8988T (cell line): ENCODE measurements at places on chromosomes 7 and 10.

DNA sequence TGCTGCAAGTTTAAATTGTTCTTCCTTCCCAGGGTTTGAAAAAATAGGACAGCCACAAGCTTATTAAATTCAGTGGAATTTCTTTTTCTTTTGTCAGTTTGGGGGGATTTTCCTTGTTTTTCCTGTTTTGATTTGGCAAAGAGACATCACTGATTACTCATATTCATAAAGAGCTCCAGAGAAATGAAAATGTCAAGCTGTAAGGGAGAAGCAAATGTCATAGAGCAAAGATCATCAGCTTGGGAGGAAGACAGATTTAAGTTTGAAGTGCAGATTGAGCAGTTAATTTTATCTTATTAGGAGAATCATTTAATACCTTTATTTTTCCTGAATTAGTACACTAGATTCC is 255.8 kb upstream of the PHYHIPL start:
- DNase-seq: no peak

DNA sequence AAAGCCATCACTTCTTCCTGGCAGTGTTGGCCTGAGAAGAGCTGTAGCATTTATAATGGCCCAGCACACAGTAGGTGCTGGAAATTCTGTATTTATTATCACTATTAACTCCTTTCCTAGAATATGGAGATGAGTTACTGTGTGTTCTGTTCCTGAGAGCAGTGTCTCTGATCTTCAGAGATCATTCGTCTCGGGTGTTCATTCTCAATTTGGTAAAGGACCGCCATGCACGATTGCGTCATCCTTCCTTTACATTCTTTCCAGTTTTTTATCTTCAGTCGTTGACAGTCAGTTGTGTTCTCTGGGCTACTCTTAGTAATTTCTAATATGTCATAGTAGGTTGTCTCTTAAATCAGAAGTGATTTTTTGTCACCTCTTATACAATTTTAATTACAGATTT is 18.6 kb downstream of the RNF32 start:
- no peak for DNase-seq

- DNase-seq: no peak
These were observed 4.5 kb downstream of the STAM start for GRCh38 chr10:17648243-17649035.

DNA sequence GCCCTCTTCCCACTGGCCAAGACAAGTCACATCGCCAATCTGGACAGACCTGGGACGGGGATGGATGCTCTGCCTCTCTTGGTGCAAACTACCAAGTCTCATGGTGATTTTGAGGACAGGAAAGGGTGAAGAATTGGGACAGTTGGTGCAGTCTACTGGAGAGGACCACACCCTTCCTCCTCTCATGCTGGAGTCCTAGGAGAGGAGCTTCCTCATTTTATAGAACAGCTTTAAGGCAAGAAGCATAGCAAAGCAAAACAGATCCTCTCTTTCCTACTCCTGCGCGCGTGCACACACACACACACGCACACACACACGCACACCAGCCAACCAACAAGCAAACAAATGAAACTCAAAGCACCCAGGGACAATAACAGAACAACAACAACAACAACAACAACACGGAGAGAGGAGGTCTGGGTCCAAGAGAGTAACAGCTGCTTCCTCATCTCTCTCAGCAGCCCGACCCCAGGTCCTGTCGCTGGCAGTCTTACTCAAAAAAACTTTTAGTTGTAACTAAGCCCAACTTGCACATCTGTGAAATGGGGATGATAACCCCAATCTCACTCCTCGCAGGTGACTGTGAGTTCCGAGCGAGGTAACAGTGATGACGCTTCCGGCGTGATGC is 83.4 kb downstream of the TMEM178B start:
- no peak for DNase-seq

DNA sequence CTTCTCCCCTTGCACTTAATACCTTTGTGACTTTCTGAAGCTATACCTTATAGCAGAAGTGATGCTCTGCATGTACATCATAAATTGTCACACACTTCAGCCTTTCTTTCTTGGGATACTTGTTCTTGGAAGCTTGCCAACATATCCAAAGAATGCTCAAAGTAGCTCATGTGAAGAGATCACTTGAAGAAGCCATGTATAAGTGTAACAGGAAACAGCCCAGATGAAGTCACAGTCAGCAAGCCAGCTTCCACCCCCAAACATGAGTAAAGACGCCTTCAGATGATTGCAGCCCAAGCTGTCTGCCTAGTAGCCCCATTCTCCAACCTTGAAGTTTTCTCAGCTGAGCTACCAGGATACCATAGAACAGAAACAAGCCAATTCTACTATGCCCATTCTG is 50.9 kb downstream of the DGKB start:
- no peak for DNase-seq

DNA sequence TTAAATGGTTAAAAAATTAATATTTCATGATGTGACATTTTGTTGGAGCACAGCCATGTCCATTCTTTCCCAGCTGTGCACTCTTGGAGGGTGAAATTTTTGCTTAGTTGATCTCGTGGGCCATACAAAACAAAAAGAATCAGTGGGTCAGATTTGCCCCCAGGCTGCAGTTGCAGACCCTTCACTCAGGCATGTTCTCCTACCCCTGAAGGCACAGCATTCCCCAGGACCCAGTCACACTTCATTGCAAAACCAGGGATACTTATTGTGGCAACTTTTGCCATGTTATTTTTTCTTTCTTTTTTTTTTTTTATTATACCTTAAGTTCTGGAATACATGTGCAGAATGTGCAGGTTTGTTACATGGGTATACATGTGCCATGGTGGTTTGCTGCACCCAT is 6.0 kb downstream of the TAS2R40 start:
- no peak for DNase-seq

GRCh38 chr10:78223088-78223487 is 189.4 kb downstream of the RPS24 start:
- DNase-seq: no peak
